ENCODE measurements at places on chromosomes 7 and 10.

GRCh38 chr10:73095481-73096021, 1.1 kb downstream of the P4HA1 start:
- DNase-seq: no peak

DNA sequence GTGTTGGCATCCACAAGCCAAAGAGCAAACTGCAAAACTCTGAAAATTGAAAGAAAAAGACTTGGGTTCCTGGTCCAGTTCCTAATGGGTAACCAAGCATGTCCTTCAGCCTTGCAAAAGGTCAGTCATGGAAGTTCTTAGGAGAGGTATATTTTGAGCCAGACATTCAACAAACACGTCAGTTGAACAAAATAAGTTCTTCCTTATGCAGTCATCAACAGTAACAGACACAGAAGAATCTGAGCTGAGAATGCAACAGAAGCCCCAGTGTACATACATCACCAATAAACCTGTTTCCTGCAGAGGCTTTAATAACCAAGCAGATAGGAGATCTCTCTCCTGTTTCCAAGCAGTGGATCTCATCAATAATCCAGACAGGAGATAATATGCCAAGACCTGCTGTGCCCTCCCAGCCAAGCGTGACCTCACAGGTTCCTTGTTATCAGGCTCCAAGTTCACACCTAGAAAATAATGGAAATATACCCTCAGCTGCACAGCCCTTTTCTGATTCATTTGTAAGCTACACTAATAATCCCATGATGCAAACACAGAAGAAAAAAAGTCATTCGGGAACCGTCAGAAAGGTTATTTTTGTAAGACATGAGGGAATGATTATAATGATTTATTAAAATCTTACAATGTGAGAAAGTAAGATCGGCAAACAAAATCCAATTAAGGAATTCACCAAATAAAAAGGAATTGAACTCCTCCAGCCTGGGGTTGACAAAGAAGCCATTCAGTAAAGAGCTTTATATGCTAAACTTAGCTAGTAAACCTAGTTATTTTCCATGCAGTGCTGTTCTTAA, 90.7 kb downstream of the DGKI start:
- no peak for DNase-seq

- no peak for DNase-seq
Observed at GRCh38 chr7:48102530-48102929, 13.5 kb downstream of the UPP1 start.

DNA sequence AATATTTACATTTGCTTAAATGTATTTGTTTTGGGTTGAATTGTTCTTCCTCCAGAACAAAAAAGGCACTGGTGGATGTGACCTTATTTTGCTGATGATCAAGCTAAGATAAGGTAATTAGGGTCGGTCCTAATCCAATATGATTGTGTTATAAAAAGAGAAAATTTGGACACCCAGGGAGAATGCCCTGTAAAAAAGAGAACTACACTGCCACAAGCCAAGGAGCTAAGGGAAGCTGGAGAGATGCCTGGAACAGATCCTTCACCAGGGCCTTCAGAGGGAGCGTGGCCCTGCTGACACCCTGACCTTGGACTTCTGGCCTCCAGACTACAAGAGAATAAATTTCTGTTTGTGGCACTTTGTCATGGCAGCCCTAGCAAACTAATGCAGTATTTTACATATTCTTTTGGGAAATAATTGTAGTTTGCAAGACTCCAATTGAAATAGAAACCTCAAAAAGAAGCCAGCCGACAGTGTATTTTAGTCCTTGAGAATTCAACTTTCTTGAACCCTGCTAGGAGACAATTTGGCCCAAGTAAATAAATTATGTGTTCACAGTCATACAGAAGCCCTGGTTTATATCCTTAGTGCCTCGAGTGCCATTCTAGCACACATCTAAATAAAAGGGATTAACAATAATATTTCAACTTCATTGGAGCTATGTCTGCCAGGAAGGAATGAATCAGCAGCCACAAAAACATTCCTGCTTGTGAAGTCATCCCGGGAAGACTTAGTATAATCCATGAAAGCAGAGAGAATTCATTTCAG, 164.6 kb downstream of the PKD1L1 start:
- DNase-seq: no peak

- DNase-seq: no peak
Observed at GRCh38 chr7:126557271-126557670, 695.5 kb downstream of the GRM8 start.

DNA sequence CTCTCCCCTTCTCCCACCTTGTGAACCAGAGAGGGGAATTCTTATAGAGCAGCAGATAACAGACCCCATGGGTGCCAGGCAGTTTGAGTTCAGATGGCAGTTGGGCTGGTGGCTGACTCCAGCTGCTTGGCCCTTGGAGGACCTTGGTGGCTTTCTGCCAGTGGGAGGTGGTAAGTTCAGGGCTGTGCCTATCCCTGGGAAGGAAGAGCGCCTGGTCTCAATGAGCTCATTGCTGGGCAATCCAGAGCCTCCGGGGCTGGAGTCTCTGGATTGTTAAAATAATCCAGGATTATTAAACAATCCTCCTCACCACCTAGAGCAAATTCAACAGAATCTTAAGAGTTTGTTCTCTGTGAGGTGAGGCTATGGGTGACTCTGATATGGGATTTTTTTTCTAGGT, 105.2 kb downstream of the FANK1 start:
- no peak for DNase-seq

DNA sequence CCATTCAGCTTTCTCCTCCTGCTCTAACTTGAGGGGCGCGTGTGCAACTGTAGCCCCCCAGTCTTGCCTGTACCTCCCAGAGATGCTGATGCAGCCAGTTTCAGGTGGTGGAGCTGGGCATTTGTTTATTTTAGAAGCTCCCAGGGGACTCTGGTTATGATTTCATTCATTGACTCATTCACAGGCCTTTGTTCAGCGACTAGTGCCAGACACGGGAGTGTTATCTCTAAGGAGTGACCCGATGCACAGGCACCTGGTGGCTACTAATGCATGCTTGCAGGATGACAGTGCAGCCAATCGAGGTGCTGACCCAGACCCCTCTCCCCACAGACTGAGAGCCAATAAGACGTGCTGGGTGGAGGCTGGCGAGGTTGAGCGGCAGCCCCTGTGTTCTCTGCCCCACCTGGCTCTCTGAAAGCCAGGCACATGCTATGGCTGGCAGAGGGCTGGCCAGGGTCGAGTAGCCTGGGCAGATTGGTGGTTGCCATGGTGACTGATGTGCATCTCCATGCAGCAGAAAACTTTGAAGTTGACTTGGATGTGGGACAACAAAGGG, 19.7 kb upstream of the SLC18A2 start:
- no peak for DNase-seq

DNA sequence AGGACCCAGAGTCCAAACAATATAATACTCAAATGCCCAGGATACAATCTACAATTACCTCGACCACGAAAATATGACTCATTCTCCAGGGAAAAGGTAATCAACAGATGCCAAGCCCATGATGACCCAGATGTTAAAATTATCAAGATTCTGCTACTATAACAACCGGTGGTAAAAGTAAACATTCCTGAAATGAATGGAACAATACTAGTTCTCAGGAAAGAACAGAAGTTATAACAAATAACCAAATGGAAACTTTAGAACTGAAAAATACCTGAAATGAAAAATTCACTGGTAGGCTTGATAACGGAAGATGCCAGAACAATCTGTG, 34.1 kb upstream of the GUSB start:
- no peak for DNase-seq

- no peak for DNase-seq
Observed at GRCh38 chr7:50397320-50397970, 52.7 kb downstream of the FIGNL1 start.

- no peak for DNase-seq
Observed at GRCh38 chr10:114271779-114272167, 32.7 kb downstream of the VWA2 start.

GRCh38 chr10:6200734-6201515, 1.8 kb upstream of the PFKFB3 start:
- no peak for DNase-seq

- no peak for DNase-seq
Observed at GRCh38 chr10:21417172-21417712, 108.2 kb downstream of the SKIDA1 start.

- DNase-seq: no peak
Observed at GRCh38 chr10:13991353-13991752, 339.4 kb downstream of the FRMD4A start.

GRCh38 chr10:79403441-79404230, 41.8 kb downstream of the ZCCHC24 start:
- no peak for DNase-seq

DNA sequence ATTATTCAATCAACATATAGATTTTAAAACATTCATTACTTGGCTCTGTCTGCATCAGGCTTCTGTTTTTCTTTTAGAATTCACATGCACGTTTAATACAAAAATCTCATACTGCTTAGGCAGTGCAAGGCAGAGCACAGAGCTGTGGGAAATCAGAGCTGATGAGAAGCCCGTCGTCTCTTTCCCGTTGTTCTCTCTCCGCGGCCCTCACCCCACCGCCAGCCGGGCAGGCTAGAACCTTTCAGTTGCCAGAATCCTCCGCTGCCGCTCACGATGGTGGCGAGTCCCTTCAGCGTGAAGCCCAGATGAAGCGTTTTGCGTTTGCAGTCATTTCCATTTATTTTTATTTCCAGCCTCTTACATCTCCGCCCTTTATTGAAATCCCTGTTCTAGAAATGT, 648.2 kb downstream of the SDK1 start:
- no peak for DNase-seq

DNA sequence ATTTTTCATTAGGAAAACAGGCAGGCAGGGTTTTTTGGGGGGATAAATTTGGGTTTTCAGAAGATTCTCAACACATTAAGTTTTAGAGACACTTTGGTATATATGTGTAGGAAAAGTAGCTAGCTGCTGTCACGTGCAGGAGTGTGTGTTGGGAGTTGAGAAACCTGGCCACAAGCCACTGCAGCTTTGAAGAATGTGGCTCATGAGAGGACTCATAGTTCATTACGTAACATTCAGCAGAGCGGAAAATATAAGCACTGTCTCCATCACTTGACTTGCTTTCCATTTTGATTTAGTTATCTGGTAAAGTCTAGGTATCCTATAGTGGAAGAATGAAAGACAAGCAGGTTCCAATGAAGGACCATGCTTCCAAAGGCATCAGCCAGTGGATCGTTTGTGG, 31.2 kb downstream of the SMNDC1 start:
- no peak for DNase-seq

DNA sequence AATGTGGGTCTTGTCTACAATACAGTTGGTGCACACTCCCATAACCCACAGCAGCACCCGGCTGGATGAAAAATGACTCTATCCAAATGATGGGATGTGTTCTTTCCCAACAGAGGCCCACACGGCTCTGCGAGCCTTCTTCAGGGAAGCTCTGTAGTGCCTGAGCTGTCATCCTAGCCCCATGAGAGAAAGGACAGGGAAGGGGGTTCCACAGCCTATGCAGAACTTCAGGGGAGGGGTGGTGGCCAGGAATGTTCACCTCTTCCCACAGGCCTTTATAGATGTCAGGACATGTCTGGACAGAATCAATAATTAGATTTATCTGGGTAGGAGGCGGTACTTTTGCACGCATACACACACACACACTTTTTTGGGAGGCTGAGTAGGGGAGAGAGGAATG, 109.0 kb downstream of the JCAD start:
- DNase-seq: no peak

DNA sequence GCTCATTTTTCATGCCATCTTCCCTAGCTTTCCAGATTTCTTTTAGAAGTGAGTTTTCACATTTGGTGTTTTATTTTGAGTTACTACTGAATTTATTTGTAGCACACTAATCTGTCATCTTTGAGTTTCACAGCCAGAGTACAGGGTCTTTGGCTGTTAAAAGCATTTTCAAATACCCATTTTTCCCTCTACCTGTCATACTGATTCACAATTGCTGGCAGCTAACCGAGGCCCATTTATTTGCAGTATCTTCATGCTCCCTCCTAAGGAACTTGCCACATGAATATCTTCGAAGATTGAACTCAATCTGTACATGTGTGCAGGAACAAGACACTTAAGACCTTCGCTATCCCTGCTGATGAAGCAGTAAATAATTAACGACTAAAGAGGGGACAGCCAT, 44.8 kb upstream of the DKK1 start:
- DNase-seq: no peak

- DNase-seq: no peak
Observed at GRCh38 chr10:75744261-75744660, 312.8 kb downstream of the LRMDA start.

GRCh38 chr7:139124084-139124914, 14.8 kb upstream of the ZC3HAV1 start:
- DNase-seq: no peak

GRCh38 chr10:7317786-7318446, 92.9 kb downstream of the SFMBT2 start:
- no peak for DNase-seq

DNA sequence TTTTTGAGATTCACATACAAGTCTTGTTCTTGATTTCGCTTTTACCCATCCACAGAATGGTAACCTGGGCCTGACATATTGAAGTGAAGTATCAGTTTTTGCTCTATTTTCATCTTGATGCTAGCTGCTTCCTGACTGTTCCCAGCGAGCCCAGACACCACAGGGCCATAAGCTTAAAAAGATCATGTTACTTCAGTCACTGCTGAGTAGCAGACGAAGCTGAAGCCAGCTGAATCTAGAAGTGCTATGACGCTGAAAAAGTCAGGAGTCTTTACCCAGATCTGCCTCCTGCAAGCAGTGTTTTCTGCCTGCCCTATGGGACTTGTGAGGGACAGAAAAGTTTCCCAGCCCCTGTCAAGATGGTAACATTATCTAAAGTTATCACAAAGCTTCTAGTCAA, 2.7 kb upstream of the PRXL2A start:
- DNase-seq: no peak

GRCh38 chr10:46528675-46529615, 27.5 kb downstream of the GPRIN2 start:
- DNase-seq: no peak

DNA sequence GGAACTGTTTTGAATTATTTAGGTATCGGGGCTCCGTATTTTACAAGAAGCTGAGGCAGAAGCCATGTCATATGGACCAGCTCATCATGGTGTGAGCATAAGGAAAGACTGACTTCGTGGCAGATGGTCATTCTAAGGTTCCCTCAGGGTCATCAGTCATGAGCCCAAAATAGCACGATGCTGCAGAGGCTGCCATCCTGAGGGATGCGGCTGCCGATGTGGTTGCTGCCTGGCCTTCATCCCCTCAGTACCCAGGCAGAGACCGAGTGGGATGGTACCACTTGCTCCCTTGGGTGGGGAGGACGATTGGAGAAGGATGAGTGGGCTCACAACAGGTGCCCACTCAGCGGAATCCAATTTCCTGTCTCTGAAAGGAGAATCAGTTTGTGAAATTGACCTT, 490.3 kb downstream of the SDK1 start:
- no peak for DNase-seq

- no peak for DNase-seq
Observed at GRCh38 chr10:21888959-21889358, 114.6 kb downstream of the DNAJC1 start.
